ENCODE measurements at places on chromosomes 6 and 20. TPM values are rescaled to one million over a fixed set of nuclear protein-coding genes. Genes with fewer than 3 reads are reported as not detected.

PLCB1 gene
- 2.2 TPM for total RNA-seq

ANGPT4 gene
- total RNA-seq: not detected

PRDM13 gene
- total RNA-seq: not detected

SNRPB gene
- 310 TPM for total RNA-seq

ASIP gene
- not detected for total RNA-seq

CDSN gene
- total RNA-seq: not detected

OR2B6 gene
- not detected for total RNA-seq

SLC4A11 gene
- total RNA-seq: 1.8 TPM

PTCHD4 gene
- total RNA-seq: not detected

FOXS1 gene
- total RNA-seq: not detected

OR2H1 gene
- total RNA-seq: not detected

MCCD1 gene
- not detected for total RNA-seq

TMEM14B gene
- 83.6 TPM for total RNA-seq

TOX2 gene
- 4.6 TPM for total RNA-seq

TGM3 gene
- total RNA-seq: not detected

Measured in activated CD4-positive, alpha-beta memory T cell treated with anti-CD3 and anti-CD28 coated beads, Interleukin-2, amount 10 ng/mL, durations not matched to agents 7 days and 5 days (primary cell).